ENCODE measurements at places on chromosomes 3 and 15.

DNA sequence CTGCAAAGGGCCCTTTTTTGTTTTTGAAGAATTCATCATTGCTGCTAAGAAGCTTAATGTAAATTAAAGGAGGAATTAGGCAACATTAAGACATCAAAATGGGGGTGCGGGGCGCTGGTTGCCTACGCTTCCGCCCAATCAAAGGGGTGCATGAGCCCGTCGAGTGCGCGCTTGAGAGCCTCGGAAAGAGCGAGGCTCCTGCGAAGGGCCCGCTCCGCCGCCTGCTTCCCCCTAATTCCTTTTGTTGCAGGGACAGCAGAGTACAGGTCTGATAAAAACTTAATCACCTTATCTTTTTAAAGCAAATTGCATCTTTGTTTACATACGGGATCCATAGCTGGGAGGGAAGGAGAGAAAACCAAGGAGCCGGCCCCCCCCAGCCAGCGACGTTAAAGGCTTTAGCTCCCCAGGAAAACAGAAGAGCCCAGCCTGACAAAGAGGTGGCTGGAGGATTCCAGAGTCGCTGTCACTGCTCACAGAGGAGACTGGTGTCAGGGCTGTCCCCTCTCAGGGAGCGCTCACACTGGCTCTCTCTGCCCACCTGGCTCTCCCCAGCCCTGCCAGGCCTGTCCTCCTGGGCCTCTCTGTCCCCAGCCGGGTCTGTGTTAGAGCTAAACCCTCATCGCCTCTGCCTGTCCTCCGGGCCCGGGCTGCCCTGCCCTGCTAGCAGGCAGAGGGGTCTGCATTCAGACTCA is 67.3 kb downstream of the DNAJB8 start:
- no peak for DNase-seq

DNA sequence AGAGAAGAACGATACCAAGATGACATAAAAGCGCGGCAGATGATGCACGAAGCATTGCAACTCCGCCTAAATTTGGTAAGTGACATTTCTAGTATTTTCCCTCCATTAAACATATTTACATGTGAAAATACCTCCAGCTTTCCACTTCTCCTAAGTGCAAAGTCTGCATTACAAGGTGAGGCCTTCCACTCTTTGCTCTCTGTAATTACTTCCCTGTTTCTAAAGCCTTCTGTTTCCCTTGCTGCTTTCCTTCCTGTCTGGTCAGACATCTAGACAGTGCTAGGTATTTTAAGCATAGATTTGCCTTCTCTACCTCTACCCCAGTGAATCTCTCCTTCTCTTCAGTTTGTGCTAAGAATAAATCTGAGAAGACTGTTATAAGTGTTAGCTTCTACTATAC is 1.9 kb downstream of the P2RY12 start:
- DNase-seq = no peak

DNA sequence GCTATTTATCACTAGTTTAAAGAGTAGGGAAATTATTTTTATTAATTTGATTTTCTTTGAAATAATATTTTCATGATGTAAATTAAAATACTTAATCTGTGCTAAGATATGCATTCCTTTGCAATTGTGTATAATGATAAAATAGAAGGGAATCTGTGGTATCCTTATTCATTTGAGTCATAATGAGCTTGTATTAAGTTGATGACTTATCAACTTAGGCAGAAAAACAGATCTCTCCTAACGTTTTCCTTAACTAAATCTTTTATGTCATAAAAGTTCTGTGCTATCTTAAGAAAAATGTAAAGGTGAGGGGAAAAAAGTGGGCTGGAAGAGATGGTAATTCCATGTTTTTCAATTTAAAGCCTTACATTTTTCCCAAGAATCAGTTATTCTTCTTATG is 1.9 kb downstream of the FGF7 start:
- DNase-seq = no peak

DNA sequence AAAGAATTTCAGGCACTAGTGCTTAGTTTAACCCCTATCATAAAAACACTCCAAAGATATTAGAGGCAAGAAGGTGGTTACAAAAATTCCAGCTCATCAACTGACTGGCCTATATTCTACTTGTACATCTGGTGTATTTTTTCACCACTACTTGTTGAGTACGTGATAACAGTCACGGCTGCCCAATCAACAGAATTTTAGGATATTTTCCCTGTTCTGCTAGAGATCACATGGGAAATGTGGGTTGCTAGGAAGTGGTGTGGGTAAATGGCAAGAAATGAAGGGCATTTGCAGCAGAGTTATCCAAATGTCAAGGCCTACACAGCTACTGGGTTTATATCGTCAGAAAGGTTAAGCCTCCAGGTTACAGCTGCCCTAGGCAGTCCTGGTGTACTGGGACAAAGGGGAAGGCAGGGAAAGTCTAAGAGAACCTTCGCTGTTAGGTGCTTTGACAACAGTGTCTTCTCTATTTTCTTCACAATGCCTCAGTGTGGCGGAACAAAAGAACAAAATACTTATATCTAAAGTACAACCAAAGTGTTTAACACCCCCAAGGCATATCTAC is 81.9 kb downstream of the FMN1 start:
- DNase-seq = no peak

DNA sequence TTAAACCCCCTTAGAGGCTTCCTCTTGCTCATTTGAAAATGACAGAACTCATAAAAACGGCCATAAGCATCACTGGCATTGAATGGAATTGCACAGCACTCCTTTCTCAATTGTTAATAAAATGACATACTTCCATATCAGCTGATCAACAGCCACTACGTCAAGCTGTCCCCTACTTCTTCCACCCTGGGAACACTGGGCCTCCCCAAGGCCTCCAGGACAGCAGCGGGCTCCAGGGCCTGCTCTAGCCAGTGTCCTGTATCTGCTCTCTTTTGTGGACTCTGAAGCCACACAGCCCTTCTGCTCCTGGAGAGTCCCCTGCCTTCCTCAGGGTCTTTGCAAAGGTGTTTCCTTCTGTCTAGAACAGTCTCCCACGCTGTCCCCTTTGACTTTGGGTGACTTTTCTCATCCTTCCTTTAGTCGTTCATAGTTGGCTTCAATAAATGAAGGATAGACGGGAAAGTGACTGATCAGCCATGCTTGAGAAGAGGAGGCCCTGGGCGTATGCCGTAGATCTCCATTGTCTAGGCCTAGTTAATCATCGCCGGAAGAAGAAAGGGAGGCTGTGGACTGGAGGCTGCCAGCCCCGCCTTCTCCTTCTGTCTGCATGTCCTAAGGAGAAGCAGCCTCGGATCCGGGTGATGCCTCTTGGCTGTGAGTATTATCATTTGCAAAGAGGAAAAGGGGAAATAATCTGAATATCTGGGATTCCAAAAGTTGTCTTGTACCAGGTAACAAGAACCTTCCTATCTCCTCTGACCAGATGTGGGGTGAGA is 4.7 kb upstream of the THSD4 start:
- no peak for DNase-seq

GRCh38 chr3:149507491-149508324 is 33.2 kb downstream of the TM4SF4 start:
- no peak for DNase-seq

GRCh38 chr3:155420881-155421486 is 127.5 kb upstream of the STRIT1 start:
- no peak for DNase-seq

DNA sequence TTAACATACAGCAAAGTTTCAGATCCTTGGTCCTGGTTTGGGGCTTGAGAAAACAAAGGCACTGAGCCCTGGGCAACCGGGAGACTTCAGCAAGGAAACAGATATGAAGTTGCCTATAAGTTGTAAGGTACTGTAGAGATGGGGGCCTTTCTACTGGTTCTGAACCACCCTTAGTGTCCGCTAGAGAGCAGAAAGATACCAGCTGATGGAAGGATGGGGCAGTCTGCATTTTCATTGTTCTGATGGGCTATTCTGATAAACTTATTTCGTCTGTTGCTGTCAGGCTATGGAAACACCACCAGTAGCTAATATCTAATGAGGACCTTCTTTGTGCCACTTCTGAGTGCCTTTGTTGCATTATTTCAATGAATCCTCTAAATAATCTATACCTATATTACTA is 38.7 kb downstream of the FGD5 start:
- no peak for DNase-seq

- DNase-seq = peak; percentile 71
These were observed 67.7 kb downstream of the SLC30A4 start for GRCh38 chr15:45454814-45455213.

DNA sequence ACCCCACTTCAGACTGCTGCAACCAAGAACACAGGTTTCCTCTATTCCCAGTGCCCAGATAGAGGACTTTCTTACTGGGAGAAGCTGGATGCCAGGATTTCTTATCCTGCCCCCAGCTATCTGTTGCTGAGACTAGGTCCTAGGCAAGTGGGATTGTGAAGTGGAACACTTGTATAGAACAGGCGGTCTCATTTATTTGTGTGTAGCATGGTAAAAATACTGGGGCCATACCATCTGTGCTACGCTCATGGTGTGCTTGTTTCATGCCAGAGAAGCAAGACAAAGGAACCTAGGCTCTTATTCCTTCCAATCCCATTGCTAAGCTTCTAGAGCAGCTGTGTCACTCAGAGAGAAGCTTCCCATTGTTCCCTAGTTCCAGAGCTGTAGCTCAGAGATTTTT is 191.5 kb upstream of the EPHA6 start:
- no peak for DNase-seq

GRCh38 chr15:89776274-89777072 is at the start of gene MESP2:
Gene MESP2 (plus strand): TSS chr15:89776332. CDS start chr15:89776358, 26 bp downstream.
- peak; percentile 60 for DNase-seq

DNA sequence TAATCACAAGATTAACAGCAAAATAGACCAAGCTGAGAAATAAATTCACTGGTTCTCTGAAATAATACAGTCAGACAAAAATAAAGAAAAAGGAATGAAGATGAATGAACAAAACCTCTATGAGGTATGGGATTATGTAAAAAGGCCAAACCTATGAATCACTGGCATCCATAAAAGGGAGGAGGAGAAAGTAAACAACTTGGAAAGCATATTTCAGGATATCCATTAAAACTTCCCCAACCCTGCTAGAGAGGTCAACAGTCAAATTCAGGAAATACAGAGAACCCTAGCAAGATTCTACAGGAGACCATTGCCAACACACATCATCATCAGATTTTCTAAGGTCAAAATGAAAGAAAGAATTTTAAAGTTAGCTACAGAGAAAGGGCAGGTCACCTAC is 649.7 kb upstream of the CBLB start:
- no peak for DNase-seq

DNA sequence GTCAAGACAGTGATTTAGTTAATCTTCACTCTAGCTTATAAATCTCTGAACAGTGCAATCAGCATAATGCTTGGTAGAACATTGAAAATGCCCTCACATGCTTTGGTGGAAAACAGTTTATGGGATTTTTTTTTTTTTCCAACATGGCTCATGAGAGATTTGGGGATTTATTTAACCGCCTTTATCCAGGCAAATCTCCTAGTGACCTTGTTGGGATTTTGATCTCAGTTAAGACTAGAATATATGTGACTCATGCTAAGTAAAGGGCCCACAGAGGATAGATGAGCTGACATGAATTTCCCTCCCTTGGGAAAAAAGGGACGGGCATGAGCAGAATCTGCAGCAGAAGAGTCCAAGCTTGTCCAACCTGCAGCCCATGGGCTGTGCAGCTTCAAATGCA is 18.7 kb downstream of the LRTM1 start:
- no peak for DNase-seq

Measured in activated naive CD8-positive, alpha-beta T cell treated with anti-CD3 and anti-CD28 coated beads for 36 hours (primary cell).